ENCODE measurements at places on chromosomes 11 and 22.
A peak's percentile ranks its signal among the peaks of the same experiment; 100 is the strongest.

DNA sequence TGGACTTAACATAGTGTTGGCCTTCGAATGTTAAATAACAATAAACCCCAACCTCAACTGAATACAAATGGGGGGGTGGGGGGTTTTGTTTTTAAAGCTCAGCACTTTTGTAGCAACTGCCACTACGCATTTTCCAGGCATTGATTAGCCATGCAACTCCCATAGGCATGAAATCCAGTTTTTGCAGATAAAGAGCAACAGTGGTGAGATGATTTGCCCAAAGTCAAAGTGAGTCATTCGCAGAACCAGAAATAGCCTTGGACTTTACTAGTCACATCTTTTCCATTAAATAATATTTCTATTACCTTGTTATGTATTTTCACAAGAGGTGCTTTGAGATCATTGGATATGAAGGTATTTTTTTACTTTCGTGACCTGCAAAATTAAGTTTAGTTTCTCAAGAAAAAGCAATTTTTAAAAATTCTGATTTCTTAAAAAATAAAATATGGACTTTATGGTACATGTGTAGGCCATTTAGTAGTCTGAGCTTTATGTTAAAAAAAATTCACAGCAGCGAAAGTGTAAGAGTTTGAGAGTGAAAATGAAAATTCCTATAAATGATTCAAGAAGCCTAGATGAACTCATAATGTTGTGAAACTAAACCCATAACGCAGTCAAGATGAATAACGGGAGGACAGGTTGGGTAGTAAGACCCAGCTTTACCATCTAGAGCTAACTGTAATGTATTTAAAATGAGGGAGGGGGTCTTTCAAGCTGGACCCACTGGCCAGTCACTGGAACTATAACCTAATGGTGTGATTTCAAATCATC, 1.9 kb upstream of the PHF21A start:
- no peak for DNase-seq

GRCh38 chr22:39797528-39798147, 95.9 kb downstream of the ENTHD1 start:
- no peak for DNase-seq

DNA sequence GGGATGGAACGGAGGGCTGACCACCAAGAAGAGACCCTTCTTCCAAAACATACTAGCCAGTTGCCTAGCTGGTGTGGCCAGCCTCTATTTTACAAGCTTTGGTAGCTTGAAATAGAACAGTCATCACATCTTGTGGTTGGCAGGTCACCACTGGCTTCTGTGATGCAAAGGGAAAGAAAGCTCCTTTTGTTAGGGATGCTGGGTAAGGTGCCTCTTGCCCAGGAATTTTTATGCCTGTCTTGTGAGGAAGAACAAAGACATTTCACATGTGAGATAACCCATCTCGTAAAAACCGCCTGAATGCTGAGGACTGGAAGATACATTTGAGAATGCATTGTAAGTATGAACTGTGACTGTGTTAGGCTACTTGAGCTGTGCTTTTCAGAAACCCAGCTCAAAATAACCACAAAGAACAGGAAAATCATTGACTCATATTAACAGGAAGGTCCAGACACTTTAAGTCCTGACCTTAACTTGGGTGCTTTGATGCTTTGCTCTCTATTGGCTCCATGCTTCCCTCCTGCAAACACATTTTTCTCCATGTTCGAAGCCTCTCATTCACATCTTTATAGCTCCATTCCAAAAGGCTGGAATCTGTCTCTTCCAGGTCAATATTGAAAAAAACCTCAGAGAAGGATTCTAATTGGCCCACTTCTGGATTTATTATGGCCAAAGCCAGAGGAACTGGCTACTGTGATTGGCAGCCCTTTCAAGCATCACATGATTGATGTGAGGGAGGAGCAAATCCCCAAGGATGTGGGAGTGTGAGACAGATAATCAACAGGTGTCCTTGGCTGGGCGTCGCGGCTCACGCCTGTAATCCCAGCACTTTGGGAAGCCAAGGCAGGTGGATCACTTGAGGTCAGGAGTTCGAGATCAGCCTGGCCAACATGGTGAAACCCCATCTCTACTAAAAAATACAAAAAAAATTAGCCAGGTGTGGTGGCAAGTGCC, 53.9 kb downstream of the MICAL2 start:
- DNase-seq, result no peak

- no peak for DNase-seq
Observed at GRCh38 chr11:11531131-11531908, 90.5 kb downstream of the GALNT18 start.

DNA sequence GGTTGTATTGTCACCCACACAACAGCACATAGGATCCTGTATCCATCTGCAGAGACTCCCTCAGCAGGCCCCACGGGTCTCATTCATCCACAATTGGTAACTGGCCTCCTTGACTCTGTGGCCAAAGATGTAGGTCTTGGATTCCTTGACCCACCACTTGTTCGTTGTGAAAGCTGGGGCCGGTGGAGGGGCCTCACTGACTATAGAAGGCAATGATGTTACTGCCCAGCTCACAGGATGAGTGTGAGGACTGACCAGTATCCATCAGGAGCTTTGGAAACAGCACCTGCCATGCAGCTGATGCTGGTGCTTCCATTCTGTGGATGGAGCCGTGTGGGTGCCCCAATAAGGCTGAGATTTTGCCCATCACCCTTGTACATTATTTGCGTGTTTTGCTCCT, 615.7 kb downstream of the BRD1 start:
- DNase-seq, result no peak

DNA sequence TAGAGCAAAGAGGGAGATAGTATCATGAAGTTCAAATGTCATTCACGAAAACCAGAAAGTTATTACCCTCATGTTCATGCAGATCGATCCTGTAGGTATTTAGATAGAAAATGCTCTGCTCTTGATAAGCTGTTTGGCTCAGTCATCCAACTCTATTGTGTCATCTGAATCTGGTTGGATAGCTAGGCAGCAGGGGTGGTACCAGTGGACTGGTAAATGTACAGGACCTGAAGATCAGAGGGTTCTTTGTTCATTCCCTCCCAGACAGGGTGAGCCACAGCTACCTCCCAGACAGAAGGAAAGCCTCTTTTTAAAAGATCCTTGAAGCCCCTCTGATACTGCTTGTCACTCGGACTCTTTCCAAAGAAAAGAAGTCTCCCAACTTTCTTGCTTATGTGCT, 29.8 kb upstream of the DRD2 start:
- DNase-seq, result no peak

GRCh38 chr22:20437613-20438426, at the start of gene SCARF2:
Gene SCARF2 (minus strand): TSS chr22:20437825. CDS start chr22:20437754, 71 bp downstream.
- no peak for DNase-seq

DNA sequence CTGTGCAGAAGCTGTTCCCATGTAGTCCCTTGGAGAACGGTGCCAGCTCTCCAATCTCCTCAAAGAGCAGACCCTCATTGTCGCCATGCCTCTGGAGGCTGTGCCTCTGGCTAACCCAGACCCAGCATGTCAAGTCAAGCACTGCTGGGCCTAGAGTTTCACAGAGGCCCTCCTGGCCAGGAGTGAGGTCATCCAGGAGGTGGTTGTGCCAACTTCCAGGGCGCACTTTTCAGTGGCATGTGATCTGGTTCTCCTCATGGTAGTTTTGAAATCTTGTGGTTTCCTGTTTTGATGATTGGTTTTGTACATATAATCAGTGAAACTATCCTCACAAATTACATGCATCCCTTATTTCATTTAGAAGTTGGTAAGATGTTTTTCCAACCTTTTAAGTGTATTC, 78.9 kb downstream of the PPFIBP2 start:
- DNase-seq, result no peak

DNA sequence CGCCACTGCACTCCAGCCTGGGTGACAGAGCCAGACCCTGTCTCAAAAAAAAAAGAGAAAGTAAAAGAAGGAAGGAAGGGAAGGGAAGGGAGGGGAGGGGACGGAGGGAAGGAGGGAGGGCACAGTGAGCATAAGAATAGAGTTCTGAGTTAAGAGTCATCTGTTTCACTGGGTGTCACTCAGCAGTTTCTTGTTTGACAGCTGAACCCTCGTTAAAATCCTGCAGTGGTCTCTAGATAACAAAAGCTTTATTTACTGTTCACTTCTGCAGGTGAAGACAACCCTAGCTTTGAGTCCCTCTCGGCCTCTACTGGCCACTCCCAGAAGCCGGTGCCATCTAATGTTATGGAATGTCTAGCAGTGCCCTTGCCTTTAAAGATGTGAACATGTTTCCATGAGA, 71.2 kb downstream of the CLPB start:
- DNase-seq, result no peak

DNA sequence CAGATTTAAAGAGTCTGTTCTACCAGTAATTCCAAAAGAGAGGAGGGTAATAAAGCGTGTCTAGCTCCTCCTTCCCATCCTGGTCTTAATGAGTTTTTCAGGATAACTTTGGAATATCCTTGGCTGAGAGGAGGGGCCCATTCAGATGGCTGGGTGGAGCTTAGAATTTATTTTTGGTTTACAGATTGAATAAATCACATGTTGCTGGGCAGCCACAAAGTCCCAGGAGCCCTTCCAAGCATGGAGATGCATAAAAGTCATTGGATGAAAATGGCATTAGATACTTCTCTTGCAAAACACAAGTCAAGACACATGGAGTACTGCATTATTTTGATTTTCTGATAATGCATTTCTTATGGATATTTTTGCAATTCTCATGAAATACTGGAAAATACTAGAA, 139.0 kb downstream of the TRPC6 start:
- no peak for DNase-seq

- DNase-seq, result no peak
Observed at GRCh38 chr11:132119573-132119972, 749.2 kb downstream of the NTM start.

DNA sequence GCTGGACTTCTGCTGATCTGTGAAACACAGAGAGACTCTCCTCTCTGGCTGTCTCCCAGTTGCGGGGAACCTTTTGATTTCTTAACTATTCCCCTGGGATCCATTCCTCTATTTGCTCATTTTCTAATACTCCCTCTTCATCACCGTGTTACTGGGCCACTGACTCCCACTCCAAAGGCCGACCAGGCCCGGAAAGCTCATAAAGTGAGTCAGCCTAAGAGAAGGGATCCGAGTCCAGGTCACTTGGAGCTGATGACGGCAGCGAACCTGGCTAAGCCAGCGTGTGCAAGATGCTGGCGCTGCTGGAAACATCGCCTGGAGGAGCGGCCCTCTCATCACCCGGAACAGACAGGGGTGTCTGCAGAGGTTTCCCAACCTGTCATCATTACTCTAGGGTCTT, 112.8 kb downstream of the FBXO7 start:
- DNase-seq, result no peak

DNA sequence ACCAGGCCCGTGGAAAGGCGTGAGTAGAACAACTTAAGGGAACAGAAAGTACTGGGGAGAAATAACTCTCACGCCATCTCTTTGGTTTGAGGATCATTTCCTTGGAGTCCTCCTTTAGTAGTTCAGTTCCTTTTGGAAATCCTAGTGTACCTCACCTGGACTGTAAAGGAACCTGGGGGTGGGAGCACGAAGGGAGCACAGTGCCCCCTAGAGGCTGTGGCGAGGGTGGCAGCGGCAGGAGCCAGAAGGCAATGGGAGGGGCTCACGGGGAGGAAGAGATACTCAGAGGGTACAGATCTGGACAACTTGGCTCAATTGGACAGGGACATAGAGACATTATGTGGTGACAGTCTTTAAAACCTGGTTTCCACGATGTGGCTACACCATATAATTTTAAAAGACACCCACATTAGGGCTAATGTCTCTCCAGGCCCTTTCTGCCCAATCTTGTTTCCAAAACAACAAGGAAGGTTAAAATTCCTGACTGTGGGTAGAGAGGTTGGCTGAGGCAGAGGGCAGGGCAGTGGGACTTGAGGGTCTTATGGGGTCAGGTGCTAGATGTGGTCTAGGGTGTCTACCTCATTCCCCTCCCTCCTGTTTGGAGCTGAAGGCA, 87.0 kb downstream of the CSNK2A3 start:
- peak; percentile 50 for DNase-seq

GRCh38 chr11:111309215-111309915, 11.0 kb downstream of the POU2AF3 start:
- no peak for DNase-seq

DNA sequence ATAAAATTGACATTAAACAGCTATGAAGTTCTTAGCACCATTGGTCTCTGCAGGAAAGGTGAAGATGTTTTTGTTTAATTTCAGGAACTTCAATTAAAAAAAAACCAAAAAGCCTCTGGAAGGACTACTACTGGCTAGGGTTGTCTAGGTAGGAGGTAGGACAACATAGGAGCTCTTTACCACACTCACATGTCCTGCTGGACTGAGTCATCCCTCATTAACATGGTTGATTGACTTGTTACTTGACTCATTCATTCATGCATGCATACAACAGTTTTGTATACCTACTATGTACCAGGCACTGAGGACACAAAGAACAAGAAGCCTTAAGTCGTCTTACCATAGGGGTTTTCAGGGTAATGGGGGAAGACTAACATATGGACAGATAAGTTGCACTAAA, 216.9 kb upstream of the ARHGAP20 start:
- no peak for DNase-seq

DNA sequence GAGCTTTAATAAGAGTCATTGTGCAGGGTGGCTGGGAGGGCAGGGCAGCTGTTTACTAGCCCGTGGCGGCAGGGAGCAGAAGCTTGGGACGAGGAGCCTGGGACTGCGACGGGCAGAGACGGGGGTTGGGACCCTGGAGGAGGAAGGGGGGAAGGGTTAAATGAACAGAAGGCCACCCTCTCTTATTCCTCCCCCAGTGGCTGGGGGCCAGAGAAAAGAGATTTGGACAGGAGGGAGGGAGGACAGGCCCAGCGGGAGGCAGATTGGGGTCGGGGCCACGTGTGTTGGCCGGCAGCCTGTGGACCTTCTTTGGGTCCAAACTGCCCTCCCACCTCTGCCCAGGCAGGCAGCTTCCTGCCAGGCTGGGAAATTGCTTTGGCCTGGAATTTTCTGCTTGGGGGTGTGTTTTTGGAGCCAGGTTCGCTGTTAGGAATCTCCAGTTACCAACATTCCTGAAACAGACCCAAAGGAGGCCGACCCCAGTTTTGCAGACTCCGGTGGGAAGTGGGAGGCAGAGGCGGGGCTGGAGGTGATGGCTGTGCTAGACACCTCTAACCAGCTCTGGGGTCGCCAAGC, 50.2 kb downstream of the APOL3 start:
- DNase-seq, result no peak

- DNase-seq, result no peak
Observed at GRCh38 chr22:20275836-20276235, 7.7 kb upstream of the RTN4R start.

DNA sequence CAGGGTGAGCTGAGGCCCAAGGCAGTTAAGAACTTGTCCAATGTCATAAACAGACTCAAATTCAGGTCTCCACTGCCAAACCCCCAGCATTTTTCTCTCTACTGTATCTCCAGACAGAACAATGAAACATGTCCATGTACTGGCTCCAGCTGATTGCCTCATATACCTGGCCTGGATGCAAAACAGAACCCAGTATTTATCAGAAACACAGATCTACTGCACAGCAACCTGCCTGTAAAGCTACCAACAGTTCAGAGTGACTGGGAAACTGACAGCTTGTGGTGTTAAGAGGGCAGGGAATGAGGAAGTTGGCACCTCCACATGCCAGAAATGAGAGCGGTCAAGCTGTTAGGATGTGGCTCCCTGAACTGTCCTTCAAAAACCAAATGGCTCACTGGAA, 41.6 kb downstream of the C11orf71 start:
- DNase-seq, result no peak

- DNase-seq, result no peak
Observed at GRCh38 chr11:17927041-17927440, 85.8 kb downstream of the SERGEF start.
